T-helper 9 cell (primary cell): ENCODE measurements at places on chromosomes 1 and 21.

GRCh38 chr1:231319080-231319479 is 18.6 kb downstream of the EXOC8 start:
- no peak for DNase-seq

- DNase-seq = no peak
Observed at GRCh38 chr1:205274041-205274691, 46.4 kb downstream of the TMCC2 start.

DNA sequence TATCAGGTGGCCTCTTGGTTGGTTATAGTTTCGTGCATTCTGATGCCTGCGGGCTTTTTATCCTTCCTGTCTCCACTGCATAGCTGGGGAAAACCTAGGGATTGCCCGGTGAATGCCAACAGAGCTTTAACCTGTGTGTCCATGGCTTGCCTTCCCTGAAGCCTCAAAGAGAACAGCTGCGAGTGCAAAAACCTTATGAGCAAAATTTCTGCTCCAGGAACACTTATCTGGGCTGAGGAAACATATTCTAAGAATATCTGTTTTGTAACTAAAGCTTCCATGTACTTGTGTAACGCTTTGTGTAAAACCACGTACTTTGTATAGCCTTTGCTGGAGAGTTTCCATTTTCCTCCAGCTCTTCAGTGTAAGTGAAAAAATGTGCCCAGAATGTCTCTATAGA is 7.2 kb downstream of the CNST start:
- no peak for DNase-seq

GRCh38 chr1:85465099-85465785 is at the start of gene DDAH1:
DDAH1 (minus strand) TSS chr1:85465159; CDS start chr1:85465045, 114 bp downstream.
- DNase-seq = no peak

DNA sequence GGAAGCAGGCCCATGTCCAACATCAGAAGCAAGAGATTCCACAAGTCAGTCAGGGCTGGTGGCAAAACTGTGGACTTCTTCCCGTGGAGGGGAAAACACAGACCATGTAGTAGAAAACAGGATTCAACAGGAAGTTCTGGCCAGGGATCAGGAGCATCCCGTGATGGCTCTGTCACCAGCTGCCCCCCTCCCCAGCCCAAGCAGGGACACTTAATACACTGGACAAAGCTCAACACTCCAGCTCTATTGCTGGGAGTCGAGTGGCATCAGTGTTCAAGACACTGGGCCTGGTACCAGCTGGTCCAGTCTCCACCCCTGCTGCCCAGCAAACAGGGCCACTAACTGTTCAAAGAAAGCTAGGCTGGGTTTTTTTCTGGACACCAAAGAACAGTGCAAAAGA is 3.7 kb downstream of the SLC45A3 start:
- DNase-seq = no peak

GRCh38 chr1:192311281-192311680 is 5.5 kb upstream of the RGS21 start:
- DNase-seq = no peak

GRCh38 chr1:214566158-214567104 is 15.0 kb upstream of the PTPN14 start:
- no peak for DNase-seq

- DNase-seq = no peak
Observed at GRCh38 chr1:59788825-59789224, 25.9 kb upstream of the HOOK1 start.

GRCh38 chr1:235077571-235078479 is 50.8 kb downstream of the TOMM20 start:
- DNase-seq = no peak

- no peak for DNase-seq
Observed at GRCh38 chr1:32651461-32652073, 559 bp downstream of the RBBP4 start.

DNA sequence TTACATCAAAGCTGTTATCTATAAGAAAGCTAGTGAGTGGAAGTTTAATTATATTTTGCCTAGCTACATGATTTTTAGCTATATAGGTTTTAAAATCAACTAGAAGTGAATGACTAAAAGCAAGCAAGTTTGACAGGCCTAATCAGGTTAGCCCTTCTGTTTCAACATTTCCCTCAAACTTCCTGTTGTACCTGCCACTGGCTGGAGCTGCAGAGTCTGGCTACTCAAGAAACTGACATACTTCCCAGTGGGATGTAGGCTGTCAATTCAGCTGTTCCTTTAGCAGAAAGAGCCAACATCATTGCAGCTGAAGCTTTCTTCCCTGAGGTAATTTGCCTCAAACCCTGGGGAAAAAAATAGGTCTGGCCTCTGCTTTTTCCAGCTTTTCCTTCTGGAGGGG is 87.1 kb upstream of the TNR start:
- DNase-seq = no peak

DNA sequence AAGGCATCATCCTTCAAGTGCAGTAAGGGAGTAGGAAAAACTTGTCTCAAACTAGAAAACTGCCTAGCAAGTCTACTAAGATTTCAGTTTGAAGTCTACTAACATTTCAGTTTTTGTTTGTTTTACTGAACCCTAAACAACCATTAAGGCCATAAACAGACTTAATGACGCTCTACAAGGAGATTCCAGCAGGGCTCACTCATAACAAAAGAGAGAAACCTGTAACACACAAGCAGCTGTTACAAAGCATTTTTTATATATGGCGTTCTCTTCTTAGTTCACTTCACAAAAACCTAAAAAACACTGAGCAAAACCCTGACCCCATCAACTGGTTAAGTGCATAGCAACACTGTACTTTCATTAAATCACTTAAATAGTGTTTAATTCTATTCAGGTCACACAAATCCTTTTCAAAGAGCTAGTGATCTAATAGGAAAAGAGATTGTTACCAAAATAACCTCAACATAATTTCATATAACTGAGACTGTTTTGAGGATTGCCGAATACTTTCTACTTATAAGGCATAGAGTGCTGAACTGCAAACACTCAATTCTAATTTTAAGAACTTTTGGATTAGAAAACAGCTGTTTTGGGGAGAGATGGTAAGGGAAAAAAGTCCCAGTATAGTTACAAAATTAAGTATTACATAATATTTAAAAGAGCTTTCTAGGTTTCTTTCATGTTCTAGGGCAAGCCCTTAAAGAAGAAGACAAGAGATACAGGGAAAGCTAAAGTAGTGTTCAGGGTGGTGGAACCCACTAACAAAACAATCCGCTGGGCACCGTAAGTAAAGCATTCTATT is 1.4 kb downstream of the B3GALNT2 start:
- DNase-seq = no peak

DNA sequence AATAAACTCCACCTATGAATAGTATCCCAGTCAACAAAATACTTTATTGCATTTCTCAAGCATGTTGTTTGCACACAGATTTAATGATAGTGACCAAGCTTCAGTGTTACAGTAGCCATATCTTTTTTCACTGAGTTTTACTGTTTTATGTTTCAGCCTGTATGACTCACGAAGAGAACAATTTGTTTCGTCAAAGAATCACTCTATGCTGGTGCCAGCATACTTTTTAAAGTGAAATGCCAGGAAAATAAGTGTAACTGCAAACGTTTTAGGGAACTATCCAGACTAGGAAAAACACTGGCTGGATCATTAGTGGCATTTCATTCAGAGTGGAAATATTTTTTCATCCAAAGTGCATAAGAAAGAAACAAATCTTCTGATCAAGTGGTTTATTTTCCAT is 210.8 kb downstream of the COL11A1 start:
- no peak for DNase-seq

DNA sequence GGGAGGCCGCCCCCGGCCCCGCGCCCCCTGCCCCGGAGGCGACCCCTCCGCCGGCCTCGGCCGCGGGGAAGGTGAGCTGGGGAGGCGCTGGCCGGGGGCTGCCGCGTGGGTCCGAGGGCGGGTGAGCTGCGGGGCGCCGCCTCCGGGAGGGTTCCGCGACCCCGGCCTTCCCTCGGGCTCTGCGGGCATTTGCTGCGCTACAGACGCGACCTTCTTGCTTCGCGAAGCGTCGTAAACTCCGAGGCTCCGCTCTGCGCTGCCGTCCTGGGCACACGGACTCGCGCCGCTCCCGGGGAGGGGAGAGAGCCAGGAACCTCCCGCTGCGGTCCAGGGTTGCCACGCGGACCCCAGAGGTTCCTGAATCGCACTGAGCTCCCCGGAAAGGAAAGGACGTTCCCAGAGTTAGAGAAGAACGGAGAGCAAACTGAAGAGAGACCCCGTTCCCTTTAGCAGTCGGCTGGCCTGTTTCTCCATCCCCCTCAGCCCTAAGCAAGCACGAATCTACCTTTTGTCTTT is 345 bp downstream of the SLX9 start:
- DNase-seq = no peak

GRCh38 chr1:16451841-16452528 is 11.5 kb downstream of the NECAP2 start:
- no peak for DNase-seq

DNA sequence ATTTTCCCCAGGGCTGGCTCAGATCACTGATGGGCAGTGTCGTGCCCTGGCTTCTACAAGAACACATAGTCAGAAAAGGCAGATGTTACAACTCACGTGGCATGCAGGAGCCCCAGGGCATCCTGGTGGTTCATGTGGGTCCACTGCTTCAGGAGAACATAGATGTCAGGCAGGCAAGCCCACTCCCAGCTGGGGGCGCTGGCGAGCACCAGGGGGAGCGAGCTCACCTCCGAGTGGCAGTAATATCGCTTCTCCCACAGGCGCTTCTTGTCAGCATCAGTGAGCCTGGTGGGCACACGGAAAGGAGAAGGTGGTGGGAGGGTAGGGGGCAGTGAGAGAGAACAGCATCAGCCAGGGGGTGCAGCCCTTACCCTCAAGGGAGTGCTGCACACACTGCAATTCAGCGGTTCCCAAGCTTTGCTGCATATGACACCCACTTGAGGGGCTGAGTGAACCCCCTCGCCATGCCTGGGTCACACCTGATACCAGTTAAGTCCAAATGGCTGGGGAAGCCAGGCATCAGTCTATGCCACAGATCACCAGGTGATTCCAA is 34.3 kb upstream of the PPP1R15B start:
- peak; percentile 54 for DNase-seq

DNA sequence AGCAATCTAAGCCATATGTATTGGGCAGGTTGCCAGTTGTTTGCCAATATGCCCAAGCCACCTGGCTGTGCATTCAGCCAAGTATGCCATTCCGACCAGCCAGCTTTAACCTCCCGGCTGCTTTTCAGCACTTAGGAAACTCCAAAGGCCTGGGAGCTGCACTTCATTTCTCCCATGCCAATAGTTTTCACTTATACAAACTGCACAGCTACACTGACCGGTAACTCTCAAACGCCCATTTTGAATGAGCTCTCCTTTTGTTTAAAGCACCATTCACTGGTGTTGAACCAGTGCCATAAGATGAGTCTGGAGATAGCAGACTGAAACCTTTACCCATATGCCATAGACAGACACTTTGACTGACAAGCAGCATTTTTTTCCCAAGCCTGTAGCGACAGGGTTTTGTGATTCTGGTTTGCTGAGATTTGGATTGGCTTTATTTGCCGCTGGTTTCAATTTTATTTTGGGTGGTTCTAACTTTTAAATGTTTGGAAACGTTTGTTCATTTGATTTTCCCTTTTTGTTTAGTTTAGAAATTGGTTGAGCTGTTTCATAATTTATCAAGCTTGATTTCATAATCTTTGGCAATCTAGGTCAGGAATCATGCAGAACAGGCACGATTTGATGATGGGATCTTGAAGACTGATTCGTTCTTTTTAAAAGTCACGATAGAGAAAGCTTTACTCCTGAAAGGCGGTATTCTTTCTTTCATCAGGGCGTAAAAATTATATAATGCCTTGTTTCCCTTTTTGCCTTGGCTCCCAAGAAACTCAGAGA is 144.6 kb downstream of the NFIA start:
- DNase-seq = no peak

DNA sequence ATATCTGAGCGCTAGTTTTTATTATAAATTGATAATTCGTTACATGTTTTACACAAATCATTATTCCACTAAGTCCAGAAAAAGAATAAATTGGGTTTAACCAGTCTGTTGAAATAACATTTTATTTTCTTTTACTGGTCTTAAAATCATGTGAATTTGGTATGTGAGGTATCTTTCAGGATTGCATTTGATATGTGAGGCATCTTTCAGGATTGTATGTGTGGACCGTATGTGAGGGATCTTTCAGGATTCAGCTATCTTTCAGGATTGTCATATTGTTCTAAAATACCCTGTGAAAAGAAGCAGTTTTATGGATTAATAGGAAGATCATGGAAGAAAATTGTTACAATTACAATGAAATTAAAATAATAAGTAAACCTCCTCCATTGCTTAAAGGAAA is 42.9 kb downstream of the USP25 start:
- DNase-seq = no peak

DNA sequence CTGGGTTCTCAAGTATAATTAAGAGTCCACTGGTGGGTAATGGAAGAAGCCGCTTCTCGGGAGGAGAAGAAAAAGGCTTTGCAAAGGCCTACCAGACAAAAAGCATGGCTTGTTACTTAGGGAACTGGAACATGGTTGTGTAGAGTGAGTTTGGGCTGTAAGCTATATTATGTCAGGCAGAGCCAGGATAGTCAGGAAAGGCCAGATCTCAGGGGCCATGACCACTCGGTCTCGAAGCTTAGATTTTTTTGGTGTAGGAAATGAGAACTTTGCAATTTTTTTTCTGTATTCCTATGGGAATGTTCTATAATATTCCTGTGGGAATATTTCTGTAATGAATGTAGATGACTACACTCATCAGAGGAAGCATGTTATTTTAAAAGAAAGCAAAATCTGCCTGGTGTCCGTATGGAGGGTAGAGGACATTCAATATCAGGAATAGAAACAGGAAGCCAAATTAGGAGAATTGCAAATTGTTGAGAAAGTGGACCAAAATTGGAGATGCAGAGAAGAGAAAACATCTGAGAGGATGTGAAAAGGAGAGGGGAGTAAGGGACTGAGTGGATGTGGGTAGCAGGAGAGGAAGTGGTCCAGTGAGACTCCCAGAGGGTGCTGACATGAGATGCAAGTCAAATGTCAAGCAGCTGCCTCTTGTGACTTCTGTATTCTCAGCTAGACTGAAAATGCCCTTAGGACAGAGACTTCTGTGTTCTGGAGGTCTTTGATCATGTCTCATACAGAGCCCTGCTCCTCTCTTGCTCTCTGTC is 45.2 kb upstream of the HAO2 start:
- DNase-seq = no peak

- no peak for DNase-seq
Observed at GRCh38 chr21:34201001-34201400, 127.6 kb downstream of the MRPS6 start.

DNA sequence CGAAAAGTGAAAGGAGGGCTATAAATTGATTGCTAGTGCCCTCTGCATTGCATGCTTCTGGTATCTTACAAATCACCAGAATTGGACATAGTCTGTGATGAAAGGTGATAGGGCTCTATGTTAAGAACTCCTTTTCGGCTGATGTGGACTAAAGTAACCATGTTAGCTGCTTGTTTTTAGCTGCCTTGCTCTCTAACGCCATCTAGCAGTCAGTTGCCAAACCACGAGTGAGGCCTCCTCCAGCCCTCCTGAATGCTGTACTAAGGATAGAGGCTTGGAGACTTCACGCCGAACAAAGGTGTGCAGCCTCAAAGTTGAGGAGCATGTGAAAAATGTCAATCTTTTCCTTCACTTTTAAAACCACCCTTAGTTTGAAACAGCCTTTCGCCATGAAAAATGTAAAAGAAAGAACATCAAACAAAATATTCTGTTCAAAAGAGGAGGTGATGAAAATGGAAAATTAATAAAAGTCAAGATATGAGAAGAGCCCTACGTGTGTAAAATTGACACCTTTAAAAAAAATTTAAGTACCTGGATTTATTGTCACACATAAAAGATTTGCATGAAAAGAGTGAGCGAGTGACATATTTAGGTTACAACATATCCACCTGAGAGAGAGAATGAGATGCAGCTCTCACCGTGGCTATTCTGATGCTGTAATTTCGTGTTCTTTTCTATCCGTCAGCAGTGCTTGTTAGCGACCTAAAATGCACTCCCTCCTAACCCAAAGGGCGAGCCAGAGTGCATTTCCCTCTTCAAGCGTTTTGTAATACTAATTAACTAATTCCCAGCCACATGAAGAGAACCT is 8.1 kb downstream of the LRRC53 start:
- DNase-seq = peak; percentile 1
